ENCODE measurements at places on chromosomes 6 and 20. TPM values are rescaled to one million over a fixed set of nuclear protein-coding genes. Genes with fewer than 3 reads are reported as not detected.

Gene IL17A
- not detected for total RNA-seq

Gene SPO11
- total RNA-seq: not detected

Gene PRICKLE4
- not detected for total RNA-seq

Gene POPDC3
- total RNA-seq: 50.3 TPM

Gene KHDRBS2
- total RNA-seq: not detected

Gene NNAT
- total RNA-seq: 1.8 TPM

Gene CLIC1
- 499 TPM for total RNA-seq

Gene SOBP
- 3.5 TPM for total RNA-seq

Gene DNAH8
- not detected for total RNA-seq

Gene C20orf144
- 0.36 TPM for total RNA-seq

Gene HCRTR2
- not detected for total RNA-seq

Gene TRIM31
- total RNA-seq: not detected

Gene BPIFA1
- not detected for total RNA-seq

Gene CDC40
- total RNA-seq: 16.0 TPM

Gene AKAP12
- 70.1 TPM for total RNA-seq

Gene LST1
- total RNA-seq: not detected

Gene PTK6
- under 0.01 TPM for total RNA-seq

Gene SOX18
- 0.16 TPM for total RNA-seq

Gene PRDM1
- 16.2 TPM for total RNA-seq

Gene SEC23B
- 39.6 TPM for total RNA-seq

Gene NFYA
- total RNA-seq: 9.5 TPM

Gene TPD52L2
- 96.7 TPM for total RNA-seq

Gene EEF1A2
- 0.24 TPM for total RNA-seq

Gene MLN
- not detected for total RNA-seq

Gene MAD2L1BP
- total RNA-seq: 20.6 TPM

Gene GMNN
- total RNA-seq: 8.6 TPM

Gene FAM217A
- not detected for total RNA-seq

Gene DACT2
- not detected for total RNA-seq

Gene SLC52A3
- total RNA-seq: not detected

Gene EIF2S2
- total RNA-seq: 81.5 TPM

Gene TIAM2
- 30.7 TPM for total RNA-seq

Gene RAET1G
- 1.3 TPM for total RNA-seq

Gene SLC44A4
- not detected for total RNA-seq
